ENCODE measurements at places on chromosomes 6 and 20. TPM values are rescaled to one million over a fixed set of nuclear protein-coding genes. Genes with fewer than 3 reads are reported as not detected.

DNA sequence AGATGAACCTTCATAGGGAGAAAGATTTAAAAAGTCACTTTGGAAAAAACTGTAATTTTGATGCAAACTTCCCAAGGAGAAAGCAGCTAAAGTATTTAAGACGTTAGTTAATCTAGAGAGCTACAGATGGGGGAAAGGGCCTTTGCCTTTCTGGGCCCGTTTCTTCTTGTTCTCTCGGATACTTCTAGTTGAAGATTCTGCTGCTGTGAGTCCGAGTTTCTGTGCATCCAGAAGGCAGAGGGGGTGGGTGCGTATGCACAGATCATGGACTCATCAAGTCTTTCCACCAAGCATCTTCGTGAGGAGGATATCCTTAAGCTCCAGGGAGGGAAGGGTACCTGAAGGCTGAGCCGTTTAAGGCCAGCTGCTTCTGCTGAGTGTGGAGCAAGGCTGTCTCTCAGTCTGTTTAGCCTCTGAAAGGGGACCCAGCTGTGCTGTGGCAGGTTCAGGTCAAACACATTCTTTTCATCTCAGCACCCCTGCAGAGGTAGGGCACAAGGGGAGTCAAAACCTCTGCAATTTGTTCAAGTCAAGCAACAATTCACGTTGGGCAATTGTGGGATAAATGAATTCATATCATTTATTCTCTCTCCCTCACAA is 4.3 kb downstream of the LAMP5 start:
- DNase-seq = no peak

DNA sequence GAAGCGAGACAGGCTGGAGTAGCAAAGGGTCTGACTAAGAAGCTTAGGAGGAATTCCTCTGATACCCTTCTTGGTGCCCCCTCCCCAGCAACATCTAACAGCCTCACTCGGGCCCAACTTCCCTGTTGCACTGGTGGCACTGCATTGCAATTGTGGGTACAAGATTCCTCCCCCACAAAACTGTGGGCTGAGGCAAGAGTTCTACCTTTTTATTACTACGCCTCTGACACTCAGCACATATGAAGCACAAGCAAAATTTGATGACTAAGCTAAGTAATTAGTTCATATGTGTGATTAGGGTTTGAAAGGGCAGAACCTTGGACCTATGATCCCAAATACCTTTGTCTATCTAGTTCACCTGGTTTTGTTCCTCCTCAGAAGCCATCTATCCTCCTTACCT is 83.5 kb downstream of the ZHX3 start:
- no peak for DNase-seq

GRCh38 chr6:50112981-50113857 is 63.5 kb upstream of the DEFB112 start:
- DNase-seq = no peak

Gene PIGU
- total RNA-seq = 26.3 TPM

Gene HMGCLL1
- not detected for total RNA-seq

Gene ENPP4
- total RNA-seq = 13.0 TPM

Gene RANBP9
- 45.4 TPM for total RNA-seq

Measured in CD8-positive, alpha-beta memory T cell (primary cell).